ENCODE measurements at places on chromosomes 16 and 17.

- H3K4me1 ChIP-seq, result no peaks in the 10 kb centered on the region
- no peak overlapping the region for H3K4me3 ChIP-seq
- no peaks in the 10 kb centered on the region for H3K27me3 ChIP-seq
- no peaks in the 10 kb centered on the region for H3K36me3 ChIP-seq
Measured at GRCh38 chr17:9817086-9817485, 4.8 kb downstream of the GSG1L2 start.

DNA sequence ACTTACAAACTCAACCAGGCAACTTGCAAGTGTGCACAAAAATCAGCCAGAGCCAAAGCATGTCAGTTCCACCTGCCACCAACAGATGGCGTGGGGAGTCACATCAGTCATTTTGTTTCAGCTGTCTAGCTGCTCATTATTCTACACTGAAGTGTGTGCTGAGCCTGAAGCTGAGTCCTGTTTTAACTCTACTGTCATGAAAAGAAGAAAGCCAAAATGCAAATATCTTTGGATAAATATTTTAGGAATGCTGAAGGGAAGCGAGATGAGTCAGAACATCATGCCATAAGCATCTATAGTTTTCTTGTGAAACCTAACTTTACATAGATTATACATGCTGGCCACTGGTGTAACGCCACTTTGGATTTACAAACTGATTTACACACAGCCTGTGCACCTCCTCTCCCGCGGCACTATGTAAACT, 172.6 kb downstream of the CDK5R1 start:
- no peak overlapping the region for H3K4me3 ChIP-seq
- DNase-seq, result peak; percentile 49
- H3K4me1 ChIP-seq, result no peaks in the 10 kb centered on the region
- H3K36me3 ChIP-seq, result no peaks in the 10 kb centered on the region
- no peak overlapping the region for H3K27ac ChIP-seq
- H3K27me3 ChIP-seq, result no peaks in the 10 kb centered on the region

- H3K27me3 ChIP-seq, result no peaks in the 10 kb centered on the region
- peaks cover 20% of the 10 kb centered on the region for H3K4me1 ChIP-seq
- no peaks in the 10 kb centered on the region for H3K36me3 ChIP-seq
- peak overlapping the region; percentile 2 for H3K27ac ChIP-seq
- DNase-seq, result no peak
- H3K4me3 ChIP-seq, result peak overlapping the region; percentile 5
Measured at GRCh38 chr17:72719206-72719577, 373.3 kb downstream of the SLC39A11 start.

GRCh38 chr16:15970202-15970601, 20.8 kb downstream of the ABCC1 start:
- no peaks in the 10 kb centered on the region for H3K36me3 ChIP-seq
- no peaks in the 10 kb centered on the region for H3K27me3 ChIP-seq
- H3K4me3 ChIP-seq, result no peak overlapping the region
- no peak for DNase-seq
- H3K4me1 ChIP-seq, result no peaks in the 10 kb centered on the region

GRCh38 chr17:62092784-62093183, 27.7 kb upstream of the MED13 start:
- H3K27ac ChIP-seq, result no peak overlapping the region
- no peaks in the 10 kb centered on the region for H3K36me3 ChIP-seq
- H3K27me3 ChIP-seq, result no peaks in the 10 kb centered on the region

DNA sequence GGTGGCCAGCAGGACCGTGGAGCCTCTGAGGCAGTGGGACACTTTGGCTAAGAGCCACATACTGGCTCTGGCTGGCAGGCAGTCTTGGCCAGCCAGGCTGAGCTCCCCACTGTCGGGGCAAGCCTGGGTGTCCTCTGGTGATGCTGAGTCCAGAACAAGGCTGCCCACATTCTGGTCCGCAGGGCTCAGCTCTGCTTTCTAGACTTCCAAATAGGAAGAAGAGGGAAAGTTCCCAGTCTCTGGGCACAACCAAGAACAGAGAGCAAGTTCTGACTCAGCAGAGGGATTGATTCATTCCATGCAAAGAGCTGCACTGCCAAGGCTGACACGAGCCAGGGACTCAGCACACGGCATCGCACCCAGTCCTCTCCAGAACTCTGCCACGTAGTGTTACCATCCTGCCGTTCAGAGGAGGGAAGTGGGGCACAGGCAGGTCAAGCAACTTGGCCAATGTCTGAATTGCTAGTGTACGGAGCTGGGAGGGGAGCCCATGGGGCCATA, 58.9 kb downstream of the NOS2 start:
- H3K4me3 ChIP-seq, result no peak overlapping the region
- H3K4me1 ChIP-seq, result peaks cover 4% of the 10 kb centered on the region
- no peak overlapping the region for H3K27ac ChIP-seq
- no peaks in the 10 kb centered on the region for H3K27me3 ChIP-seq
- no peak for DNase-seq

DNA sequence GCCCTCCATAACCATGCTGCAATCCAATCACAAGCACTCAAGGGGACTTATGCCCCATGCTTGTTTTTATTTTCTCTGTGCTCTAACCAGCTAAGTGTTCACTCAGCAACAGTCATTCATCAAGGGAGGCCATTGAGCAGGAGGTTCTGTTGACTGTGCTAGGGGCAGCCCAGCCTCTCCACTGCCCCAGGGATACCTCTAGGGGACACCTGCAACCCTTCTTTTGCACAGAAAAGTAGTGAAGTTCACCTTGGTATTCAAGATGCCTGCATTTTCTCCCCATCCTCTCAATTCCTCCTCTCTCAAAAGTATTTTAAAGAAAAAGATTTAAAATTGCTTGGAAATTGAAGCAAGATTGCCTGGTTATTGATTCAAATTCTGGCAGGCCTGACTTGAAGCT, 124.7 kb upstream of the GNAO1 start:
- H3K36me3 ChIP-seq, result no peaks in the 10 kb centered on the region
- DNase-seq, result no peak
- H3K27ac ChIP-seq, result no peak overlapping the region
- no peaks in the 10 kb centered on the region for H3K27me3 ChIP-seq

GRCh38 chr17:64147110-64148016, 17.4 kb upstream of the ERN1 start:
- H3K27ac ChIP-seq, result no peak overlapping the region
- H3K36me3 ChIP-seq, result peaks cover 11% of the 10 kb centered on the region
- no peak for DNase-seq
- no peaks in the 10 kb centered on the region for H3K27me3 ChIP-seq
- peaks cover 20% of the 10 kb centered on the region for H3K4me1 ChIP-seq

DNA sequence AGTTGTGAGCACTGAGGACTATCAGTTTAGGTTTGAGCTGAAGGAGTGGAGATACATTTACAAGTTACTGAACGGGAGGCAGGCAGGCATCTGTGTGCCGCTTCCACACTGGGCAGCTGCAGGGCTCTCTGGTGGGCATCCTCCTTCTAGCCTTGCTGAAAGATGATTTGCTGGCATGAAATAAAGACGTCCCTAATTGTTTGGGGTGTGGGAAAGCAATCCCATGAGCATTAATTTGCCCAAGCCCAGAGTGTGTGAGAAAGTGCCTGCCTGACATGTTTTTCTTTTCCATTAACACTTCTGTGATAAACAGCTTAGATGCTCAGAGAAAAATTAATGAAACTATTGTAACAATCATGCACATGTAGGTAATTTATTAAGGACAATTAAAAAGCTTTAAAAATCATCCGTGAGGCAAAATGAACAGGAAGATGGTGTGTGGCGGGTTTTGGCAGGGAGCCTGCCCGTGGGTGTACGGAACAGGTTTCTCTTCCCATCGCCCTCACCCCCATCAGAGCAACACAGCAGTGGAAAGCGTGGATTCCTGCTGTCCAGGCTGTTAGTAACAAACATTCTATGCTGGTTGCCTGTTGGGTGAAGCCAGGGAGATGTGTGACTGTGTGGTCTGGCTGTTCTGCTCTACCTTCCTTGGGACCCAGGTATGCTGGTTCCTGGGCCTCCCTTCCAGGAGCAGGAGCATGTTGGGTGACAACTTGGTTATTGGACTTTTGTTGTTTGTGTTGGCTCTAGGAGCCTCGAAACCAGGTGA, 191.9 kb downstream of the MSI2 start:
- no peak for DNase-seq
- H3K36me3 ChIP-seq, result no peaks in the 10 kb centered on the region
- peaks cover 19% of the 10 kb centered on the region for H3K27me3 ChIP-seq

GRCh38 chr17:41687828-41688640, 651 bp upstream of the EIF1 start:
- H3K4me3 ChIP-seq, result peak overlapping the region; percentile 27
- peak; percentile 81 for DNase-seq
- peak overlapping the region; percentile 90 for H3K27ac ChIP-seq
- peaks cover 21% of the 10 kb centered on the region for H3K4me1 ChIP-seq

DNA sequence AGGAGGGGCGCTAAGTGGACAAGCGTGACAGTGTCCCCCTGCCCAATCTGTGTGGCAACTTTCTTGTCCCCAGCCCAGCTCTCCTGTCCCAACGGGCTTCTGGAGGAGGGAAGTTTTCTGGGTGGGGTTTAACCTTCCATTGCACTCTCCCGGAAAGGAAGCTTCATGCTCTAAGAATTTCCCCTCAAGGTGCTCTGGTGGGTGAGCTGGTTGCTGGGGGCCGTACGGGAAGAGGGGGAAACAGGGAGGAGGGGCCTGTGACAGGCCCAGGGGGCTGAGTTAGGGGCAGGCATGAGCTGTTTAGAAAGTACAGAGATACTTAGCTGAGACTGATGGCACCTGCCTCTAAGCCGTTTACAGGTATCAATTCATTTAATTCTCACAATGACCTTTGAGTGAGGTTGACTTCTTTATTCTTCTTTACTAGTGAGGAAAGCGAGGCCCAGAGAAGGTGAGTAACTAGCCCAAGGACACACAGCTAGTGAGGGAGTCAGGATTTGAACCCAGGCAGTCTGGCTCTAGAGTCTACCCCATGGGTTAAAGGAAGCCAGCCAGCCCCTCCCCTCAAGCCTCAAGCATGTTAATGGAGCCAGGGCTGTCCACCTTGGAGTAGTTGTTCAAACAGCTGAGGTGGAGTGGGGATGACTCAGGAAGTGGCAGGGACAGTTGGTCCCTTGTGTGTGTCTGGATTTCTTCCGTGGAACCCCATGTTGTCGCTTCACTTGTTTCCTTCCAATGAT, 18.9 kb downstream of the ADGRG1 start:
- no peak for DNase-seq
- peak overlapping the region; percentile 54 for H3K4me3 ChIP-seq
- peaks cover 91% of the 10 kb centered on the region for H3K4me1 ChIP-seq
- H3K27ac ChIP-seq, result peak overlapping the region; percentile 84

DNA sequence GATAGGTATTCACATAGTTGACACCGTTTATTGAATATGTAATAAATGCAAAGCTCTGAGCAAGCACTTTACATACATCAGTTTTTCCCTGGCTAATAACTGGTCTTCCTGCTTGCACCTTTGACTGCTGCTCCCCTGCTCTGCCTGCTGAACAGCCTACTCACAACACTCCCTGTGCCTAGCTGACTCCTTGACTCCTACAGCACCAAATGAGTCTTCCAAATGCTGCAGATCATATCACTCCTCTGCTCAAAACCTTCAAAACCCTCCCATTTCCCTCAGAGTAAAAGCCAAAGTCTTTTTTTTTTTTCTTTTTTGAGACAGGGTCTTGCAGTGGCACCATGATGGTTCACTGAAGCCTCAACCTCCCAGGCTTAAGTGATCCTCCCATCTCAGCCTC, 18.5 kb downstream of the EFCAB3 start:
- H3K36me3 ChIP-seq, result no peaks in the 10 kb centered on the region
- peaks cover 2% of the 10 kb centered on the region for H3K27me3 ChIP-seq
- no peak overlapping the region for H3K27ac ChIP-seq
- no peak for DNase-seq
- no peaks in the 10 kb centered on the region for H3K4me1 ChIP-seq

GRCh38 chr17:82414548-82415281, 3.4 kb upstream of the HEXD start:
- DNase-seq, result peak; percentile 82
- no peak overlapping the region for H3K4me3 ChIP-seq
- H3K4me1 ChIP-seq, result peaks cover 15% of the 10 kb centered on the region

- no peaks in the 10 kb centered on the region for H3K27me3 ChIP-seq
- no peak overlapping the region for H3K4me3 ChIP-seq
- H3K4me1 ChIP-seq, result peaks cover 9% of the 10 kb centered on the region
- DNase-seq, result no peak
Measured at GRCh38 chr17:46141645-46142044, 51.6 kb downstream of the KANSL1 start.

DNA sequence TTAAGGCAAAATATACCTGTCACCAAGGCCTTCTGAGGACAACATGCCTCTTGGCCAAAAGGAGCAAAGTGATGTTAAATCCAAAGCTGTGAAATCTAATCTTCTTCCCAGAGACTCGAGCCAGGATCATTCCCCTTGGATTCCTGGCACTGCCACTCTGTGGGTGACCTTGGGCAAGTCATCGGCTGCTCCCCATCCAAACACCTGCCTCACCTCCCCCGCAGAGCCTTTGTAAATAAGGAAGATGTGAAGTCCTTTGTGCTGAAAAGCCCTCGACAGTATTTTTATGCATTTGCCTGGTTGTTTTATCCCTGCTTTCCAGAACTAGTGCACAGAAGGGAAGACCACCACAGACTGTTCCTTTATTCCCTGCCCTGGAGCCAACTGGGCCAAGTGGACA, 5.4 kb upstream of the CEP295NL start:
- no peak for DNase-seq
- no peak overlapping the region for H3K4me3 ChIP-seq
- no peaks in the 10 kb centered on the region for H3K27me3 ChIP-seq

DNA sequence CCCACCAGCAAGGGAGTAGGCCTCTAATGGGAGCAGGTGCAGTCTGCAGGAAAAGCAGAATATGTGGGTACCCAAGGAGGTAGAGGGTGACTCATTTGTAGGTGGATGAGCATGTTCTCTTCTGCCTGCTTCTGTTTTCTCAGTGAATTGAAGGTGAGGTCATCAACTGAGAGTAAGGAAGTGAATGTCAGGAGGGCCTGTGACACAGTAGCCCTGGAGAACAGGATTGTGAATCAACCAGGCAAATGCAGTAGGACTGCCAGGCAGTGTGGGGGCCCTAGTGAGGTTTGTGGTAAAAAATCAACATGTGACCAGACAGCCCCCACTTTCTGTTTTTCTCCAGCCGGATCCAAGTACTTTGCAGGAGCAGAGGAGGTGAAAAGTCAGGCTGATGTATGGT, 150.5 kb upstream of the SOX9 start:
- H3K4me1 ChIP-seq, result no peaks in the 10 kb centered on the region
- no peaks in the 10 kb centered on the region for H3K27me3 ChIP-seq
- H3K27ac ChIP-seq, result no peak overlapping the region
- H3K36me3 ChIP-seq, result no peaks in the 10 kb centered on the region
- DNase-seq, result no peak

DNA sequence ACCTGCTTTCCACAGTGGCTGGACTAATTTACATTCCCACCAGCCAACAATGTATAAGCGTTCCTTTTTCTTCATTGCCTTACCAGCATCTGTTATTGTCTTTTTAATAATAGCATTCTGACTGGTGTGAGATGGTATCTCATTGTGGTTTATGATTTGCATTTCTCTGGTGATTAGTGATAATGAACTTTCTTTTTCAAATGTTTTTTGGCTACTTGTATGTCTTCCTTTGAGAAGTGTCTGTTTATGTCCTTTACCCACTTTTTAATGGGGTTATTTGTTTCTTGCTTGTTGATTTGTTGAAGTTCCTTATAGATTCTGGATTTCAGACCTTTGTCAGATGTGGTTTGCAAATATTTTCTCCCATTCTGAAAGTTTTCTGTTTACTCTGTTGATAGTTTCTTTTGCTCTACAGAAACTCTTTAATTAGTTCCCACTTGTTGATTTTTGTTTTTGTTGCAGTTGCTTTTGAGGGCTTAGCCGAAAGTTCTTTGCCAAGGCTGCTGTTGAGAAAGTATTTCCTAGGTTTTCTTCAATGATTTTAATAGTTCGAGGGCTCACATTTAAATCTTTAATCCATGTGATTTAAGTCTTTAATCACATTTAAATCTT, 26.8 kb downstream of the ITGAM start:
- peaks cover 4% of the 10 kb centered on the region for H3K4me1 ChIP-seq
- H3K36me3 ChIP-seq, result peaks cover 40% of the 10 kb centered on the region
- no peaks in the 10 kb centered on the region for H3K27me3 ChIP-seq
- H3K27ac ChIP-seq, result no peak overlapping the region
- no peak for DNase-seq
- no peak overlapping the region for H3K4me3 ChIP-seq
